MV-4-11 (cell line): ENCODE measurements at places on chromosomes 4 and X.

GRCh38 chrX:72247206-72247942, 8.5 kb upstream of the ERCC6L start:
- DNase-seq: no peak

- peak; percentile 42 for DNase-seq
Observed at GRCh38 chrX:46903458-46904242, 8.6 kb upstream of the JADE3 start.

GRCh38 chr4:7109169-7109568, 41.3 kb upstream of the GRPEL1 start:
- DNase-seq: no peak

- peak; percentile 84 for DNase-seq
Observed at GRCh38 chr4:186134257-186134656, 29.8 kb downstream of the FAM149A start.

DNA sequence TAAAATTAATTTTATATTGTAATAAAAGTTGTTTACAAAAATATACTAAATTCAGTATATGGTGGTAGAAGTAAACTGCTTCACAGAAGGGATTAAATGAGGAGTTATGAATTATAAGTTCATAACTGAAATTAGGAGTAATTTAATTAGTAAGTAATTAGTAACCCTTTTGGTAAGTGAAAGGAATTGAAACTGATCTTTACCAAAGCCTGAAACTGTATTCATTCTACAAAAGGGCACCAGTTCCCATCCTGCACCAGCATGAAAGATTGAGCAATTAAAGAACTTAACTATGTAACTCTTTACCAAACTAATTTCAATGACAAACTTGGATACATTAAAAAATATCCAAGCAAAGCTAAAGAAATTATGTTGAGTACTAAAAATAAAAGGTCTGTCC, 8.2 kb downstream of the MED14 start:
- peak; percentile 40 for DNase-seq

- no peak for DNase-seq
Observed at GRCh38 chrX:38363046-38363445, 10.6 kb downstream of the OTC start.
